Activated CD8-positive, alpha-beta T cell treated with anti-CD3 and anti-CD28 coated beads for 36 hours (primary cell): ENCODE measurements at places on chromosomes 4 and X.

DNA sequence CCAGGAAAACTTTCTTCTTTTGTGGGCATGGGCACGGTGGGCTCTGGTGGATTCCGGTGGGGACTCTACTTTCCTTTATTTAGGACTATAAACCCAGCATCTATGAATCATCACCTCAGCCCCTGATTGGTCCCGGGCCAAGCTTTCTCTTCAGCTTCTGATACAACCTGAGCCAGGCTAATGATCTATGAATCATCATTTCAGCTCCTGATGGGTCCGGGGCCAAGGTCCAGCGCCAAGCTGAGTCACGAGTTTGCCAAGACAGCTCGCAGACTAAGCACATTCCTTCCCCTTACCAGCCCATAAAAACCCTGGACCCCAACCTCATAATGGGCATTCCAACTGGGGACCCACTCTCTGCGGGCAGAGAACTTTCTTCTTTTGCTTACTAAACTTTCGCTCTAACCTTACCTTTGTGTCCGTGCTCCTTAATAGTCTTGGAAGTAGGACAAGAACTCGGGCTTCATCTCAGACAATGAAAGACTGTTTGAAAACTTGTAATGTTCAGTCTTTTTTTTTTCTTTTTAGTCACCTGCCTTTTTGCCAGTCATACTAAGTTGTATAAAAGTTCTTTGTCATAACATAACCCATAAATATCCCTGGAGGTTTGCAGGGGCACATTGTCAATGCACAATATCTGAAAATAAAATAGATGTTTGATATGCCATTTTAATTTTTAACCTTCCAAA, 904.9 kb upstream of the EPHA5 start:
- no peak for DNase-seq

GRCh38 chr4:110631584-110632505, 9.0 kb upstream of the PITX2 start:
- DNase-seq, result peak; percentile 71

GRCh38 chr4:47650584-47651130, 165.6 kb downstream of the ATP10D start:
- no peak for DNase-seq

- no peak for DNase-seq
These were observed 549.5 kb upstream of the SMIM31 start for GRCh38 chr4:164204434-164204833.

- DNase-seq, result no peak
These were observed 47.2 kb downstream of the GRK4 start for GRCh38 chr4:3010577-3010976.

DNA sequence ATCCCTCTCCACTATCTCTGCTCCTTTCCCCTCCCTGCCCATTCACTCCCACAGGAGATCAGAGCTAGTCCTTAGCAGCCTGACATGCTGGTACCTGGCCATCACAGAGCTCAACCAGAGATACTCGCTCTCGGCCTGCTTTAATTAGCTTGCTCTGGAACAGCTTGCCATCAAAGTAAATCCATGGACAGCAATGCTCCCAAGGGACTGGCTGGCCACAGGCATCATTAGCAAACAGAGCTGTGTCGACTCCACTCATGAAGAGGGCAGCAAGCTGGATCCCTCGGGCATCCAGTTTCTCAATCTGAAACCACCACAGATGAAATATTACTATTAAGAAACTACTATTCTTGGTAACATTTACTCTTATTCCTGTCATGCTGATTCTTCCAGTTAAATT, 43.4 kb upstream of the PHF8 start:
- no peak for DNase-seq

DNA sequence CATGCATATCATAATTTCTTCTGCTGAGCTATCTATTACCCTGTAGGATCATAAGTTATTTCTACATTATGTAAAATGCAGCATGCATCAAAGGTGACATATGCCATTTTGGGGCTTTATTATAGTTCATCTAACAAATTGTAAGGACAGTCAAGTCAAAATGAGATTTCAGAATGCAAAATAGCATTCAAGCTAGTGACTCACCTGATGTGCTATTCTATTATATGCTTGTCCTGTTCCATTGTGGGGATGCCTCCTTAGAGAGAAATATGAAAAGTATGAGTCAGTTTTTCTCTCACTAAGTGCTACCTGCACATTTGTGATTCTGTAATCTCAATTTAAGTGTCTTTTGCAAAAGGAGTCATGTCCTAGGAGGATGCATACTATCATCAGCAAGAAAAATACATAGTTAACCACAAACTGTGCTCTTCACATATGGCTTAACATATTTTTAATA, 647.0 kb upstream of the PCDH10 start:
- no peak for DNase-seq

- DNase-seq, result no peak
These were observed 2547.7 kb downstream of the ARAP2 start for GRCh38 chr4:33696586-33696985.

DNA sequence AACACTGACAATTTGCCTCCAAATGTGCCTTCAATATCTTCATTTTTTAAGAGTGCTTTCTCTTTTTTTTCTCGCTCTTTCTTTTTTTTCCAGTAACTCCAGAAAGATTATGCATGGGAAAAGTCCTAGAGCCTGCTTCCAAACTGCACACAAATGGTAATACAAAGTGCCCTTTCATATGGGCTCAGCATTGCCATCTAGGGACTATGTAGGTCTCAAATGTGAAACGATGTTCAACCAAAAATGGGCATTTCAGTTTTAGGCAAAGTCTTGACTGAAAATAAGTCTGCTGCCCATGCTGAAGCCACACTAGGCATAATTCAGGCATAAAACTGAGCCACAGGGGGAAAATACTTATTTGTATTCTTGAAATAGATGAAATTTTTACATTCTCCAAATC, 65.6 kb downstream of the SYNPO2 start:
- no peak for DNase-seq

DNA sequence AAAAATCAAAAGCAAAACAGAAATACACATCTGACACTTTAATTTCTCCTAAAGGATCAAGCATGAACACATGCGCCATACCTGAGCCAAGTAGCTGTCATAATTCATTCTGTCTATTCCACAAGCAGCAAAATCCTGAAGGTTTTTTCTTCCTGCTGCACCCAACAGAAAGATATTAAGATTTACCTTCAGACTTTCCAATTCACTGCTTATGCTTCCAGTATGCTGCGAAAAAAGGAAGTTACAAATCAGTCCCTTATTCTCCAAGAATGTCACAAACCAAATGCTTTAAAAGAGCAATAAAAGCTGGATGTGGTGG, 29.2 kb upstream of the FGFBP2 start:
- DNase-seq, result no peak

DNA sequence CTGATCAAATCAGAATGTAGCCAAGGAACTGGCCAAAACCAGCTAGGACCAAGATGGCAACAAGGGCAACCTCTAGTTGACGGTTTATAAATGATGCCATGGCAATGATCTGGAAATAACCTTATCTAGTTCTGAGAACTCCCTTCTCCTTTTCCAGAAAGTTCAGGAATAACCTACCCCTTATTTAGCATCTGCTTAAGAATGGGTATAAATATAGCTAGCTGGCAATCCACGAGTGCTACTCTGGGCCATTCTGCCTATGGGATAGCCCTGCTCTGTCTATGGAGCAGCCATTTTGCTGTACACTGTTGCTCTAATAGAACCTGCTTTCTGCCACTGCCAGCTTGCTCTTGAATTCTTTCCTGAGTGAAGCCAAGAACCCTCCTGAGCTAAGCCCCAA, 184.4 kb upstream of the TBC1D9 start:
- DNase-seq, result no peak

- no peak for DNase-seq
These were observed 92.5 kb upstream of the EDA2R start for GRCh38 chrX:66731398-66731797.

DNA sequence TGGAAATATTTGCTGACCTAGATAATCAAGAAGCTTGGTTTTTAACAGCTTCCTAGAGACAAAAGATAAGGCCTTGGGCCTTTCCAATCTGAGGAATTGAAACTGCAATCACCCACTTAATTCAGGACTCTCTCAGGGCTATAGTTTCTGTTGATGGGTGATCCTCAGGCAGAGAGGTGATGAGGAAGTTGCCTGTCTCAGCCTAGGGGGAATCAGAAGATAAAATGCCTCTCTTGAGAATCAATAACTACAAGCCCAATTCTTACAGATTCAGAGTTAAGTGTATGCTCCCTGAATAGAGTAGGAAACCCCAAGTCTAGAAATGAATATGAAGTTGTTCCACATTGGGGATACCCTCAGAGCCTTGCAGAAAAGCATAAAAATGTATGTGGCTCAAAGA, 45.5 kb downstream of the NFKB1 start:
- no peak for DNase-seq

- no peak for DNase-seq
These were observed 90.9 kb upstream of the BANK1 start for GRCh38 chr4:101699441-101700124.

DNA sequence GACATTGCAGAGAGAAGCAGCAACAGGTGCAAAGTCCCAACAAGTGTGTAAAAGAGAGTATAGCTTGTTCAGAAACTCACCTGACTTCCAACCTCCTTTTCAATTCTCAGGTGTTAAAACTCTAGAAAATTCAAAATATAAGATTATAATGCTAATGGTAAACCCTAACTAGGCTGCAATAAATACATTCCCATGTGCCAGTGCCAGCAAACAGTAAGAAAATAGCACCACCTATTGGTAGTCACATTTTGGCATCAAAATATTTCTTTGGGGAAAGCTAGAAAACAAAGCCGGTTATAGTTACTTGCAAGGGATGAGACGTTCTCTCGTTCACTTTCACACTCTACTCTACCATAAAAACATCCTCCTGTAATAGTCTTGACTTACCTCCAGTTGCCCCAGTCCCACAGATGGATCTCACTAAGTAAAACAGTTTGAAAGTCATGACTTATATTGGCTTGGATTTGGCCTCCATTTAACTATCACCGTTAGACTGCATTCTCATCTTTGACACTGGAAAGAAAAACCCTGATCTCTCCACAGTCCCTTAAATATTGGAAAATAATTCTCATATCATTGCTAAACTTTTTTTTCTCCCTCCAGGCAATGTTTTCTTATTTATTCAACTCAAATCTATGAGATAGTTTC, 9.6 kb downstream of the BMP3 start:
- no peak for DNase-seq

DNA sequence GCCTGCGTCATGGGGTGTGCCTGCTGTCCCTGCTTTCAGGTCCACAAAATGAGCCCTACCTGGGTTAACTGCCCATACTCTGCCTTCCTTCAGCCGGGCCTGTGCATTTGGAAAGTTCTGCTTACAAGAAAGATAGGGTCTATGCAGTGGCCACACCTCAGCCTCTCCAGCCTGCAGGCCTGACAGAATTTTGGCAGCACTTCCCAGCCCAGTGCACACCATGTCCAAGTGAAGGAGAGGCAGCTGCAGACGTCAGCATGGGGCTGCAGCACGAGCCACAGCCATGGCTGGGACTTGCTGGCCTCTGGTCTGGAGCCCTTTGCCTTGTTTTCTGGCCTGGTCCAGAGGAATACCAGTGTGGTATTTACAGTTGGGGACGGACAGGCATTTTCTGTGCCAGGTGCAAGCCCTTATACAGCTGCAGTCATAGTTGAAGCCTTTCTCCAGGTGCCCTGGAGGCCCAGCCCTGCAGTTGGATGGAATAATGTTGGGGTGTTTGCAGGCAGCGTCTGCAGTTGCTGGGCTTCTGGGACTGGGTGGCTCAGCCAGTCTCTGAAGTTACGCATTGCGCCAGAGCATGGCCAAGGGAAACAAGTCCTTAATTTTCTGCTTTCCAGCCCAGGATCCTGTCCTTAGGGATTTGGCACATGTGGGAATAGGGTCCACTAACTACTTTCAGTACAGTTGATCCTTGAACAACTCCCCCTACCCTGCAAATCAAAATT, 26.2 kb downstream of the JADE1 start:
- DNase-seq, result no peak

- DNase-seq, result peak; percentile 26
These were observed 15.3 kb downstream of the RTL3 start for GRCh38 chrX:78643874-78644273.

DNA sequence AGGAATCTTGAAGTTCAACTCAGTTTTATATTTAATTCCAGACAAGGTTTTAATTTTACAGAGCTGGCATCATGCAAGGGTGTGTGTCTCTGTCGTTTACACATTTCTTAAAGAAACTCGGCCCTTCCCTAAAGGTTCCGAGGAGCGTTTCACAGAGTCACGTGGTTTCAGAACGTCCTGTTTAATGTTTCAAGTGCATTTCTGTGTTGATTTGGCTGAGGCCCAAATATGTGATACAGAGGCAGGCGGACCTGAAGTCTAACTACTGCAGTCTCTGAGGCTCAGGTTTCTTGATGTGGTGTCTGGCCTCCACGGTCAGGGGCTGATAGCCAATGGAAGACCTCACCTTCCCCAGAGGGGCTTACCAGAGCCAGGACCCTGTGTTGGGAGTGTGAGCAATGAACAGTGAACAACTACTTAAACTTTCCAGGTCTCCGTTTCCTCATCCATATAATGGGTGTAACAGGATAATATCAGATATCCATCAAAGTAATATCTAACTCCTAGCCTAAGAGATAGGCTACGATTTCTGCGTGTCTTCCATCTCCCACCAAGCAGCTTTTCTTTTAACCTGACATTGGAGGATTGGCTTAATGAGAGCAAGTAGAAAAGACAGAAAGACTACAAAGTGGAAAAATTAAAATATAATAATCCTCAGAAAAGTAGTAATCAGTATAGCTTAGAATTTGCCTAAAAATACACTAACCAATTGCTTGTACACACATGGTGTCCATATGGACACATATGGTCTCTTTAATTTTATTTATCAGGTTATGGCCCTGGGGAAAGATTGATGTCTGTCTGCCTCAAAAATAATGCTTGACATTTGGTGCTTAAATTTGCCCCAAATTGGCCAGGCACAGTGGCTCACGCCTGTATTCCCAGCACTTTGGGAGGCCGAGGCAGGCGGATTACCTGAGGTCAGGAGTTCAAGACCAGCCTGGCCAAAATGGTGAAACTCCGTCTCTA, 50.0 kb upstream of the TRIM2 start:
- DNase-seq, result peak; percentile 43

GRCh38 chr4:26131711-26132110, 189.1 kb upstream of the RBPJ start:
- peak; percentile 61 for DNase-seq

DNA sequence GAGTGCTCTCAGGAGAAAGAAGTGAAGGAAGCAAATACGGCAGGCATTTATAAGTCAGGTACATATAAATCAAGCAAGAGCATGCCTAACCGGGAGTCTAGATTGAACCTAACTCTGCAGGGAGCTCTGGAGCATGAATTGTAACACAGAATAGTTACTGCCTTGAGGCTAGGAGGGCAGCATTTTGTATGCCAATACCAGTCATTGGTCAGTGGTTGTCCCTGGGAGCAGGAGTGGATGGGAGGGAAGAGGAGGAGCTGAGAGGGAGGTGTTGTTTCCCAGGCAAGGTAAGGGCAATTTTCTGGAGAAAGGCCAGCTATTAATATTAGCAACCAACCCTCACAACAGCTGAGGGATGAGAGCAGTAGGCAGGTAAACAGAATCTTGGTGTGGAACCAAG, 224.7 kb upstream of the DCAF8L1 start:
- DNase-seq, result no peak

DNA sequence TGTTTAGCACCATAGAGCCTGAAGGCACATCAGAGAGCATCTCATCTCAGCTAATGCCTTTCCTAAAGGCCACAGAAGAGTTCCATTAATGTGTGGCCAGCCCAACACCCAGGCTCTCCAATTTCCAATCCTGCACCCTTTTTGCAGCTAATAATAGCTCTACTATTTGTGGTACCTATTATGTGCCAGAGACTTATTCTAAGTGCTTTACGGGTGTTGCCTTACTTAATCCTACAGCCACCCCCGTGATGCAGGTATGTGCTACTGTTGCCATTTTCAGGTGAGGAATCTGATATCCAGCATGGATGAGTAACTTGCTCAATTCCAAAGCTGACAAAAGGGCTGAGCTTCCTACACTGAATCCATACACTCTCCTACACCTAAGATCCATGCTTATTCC, 217.6 kb upstream of the GALNT7 start:
- no peak for DNase-seq

- DNase-seq, result no peak
These were observed 8.6 kb upstream of the ENPEP start for GRCh38 chr4:110467400-110467799.
